ENCODE measurements at places on chromosomes 7 and 10.

DNA sequence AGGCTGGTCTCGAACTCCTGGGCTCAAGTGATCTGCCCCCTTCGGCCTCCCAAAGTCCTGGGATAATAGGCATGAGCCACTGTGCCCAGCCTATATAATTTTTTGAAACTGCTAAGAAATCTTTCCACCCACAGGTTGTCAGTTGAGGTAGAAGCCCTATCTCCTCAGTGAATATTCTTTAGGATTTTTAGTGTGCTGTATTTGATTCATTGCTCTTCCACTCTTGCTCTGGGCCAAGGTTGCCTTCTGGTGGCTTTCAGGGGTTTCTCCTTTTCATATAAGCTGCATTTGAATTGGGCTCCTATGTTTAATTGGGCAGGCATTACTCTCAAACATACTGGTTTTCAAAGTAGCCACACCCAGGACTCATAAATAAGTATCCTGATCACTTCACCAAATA is 931.2 kb downstream of the GATA3 start:
- DNase-seq: no peak

- DNase-seq: no peak
Measured at GRCh38 chr7:18861514-18862118, 255.8 kb downstream of the TWIST1 start.

DNA sequence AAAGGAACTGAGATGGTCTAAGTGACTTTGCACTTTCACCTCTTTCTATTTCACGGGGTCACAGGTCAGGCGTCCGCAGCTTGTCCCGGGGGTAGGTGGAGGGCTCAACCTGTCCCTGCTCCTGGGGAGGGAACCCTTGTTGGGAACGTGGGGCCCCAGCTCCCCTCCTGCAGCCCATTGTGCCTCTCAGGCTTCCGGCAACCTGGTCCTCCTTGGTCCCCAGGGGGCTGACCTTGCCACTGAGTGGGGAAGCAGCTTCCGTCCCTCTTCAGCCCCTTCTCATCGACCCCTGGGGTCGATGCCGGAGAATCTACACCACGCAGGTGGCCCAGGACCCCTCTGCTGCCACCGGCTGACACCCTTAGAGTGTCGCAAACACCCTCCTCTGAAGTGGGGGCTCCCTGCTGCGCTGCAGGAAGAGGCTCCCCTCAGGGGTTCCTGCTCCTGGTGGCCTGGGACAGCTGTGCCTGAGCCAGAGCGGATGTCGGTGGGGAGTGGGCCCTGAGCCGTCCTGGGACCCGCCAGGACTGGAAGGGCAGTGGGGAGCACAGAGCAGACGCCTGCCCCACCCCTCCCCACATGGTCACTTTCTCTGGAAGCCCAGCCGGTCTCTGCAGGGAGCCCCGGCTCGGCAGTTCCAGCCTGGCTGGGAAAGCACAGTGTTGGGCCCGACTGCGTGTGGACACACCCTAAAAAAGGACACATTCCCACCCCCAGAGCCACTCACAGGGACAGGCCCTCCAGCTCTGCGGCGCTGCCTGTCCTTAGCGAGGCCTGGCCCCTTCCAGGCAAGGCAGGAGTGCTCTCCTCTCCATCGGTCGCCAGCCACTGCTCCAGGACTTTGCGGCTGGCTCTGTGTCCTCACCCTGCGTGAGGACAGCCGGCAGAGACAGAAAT is 357.5 kb upstream of the SHH start:
- no peak for DNase-seq

DNA sequence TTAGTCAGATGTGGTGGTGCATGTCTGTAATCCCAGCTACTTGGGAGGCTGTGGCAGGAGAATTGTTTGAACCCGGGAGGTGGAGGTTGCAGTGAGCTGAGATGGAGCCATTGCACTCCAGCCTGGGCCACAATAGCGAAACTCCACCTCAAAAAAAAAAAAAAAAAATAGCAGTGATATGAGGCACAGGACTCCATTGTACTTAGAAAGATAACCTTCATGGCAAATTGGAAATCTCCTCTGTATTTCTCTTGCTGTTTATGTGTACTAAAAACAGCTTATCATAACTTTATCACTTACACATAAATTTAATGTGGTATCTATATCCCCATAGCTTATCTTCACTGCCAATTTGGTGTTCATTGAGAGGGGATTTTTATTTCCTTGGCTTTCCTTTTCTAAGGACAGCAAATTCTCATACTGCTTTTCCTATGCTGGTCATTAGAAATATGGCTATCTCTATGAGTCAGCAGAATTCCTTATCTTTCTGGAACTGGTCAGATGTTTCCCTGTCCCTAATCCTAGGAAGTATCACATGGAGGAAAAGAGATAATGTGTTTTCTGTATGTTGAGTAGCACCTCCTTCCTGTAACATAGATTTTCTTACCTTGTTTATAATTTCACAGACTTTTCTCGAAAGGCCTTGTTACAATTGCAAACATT is 40.6 kb upstream of the ZEB1 start:
- no peak for DNase-seq

DNA sequence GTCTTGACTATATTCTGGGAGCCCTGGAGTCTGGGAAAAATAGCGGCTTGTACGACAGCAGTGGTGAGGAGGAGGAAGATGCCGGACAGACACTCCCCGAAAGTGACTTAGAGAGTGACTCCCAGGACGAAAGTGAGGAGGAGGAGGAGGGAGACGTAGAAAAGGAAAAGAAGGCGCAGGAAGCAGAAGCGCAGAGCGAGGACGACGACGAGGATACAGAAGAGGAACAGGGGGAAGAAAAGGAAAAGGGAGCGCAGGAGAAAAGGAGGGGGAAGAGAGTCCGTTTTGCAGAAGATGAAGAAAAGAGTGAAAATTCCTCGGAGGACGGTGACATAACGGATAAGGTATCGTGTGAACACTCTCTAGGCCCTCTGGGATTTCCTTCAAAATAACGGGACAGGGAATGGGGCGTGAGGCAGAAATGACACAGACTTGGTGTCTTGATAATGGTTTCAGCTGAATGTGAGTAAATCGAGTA is 908 bp downstream of the NOM1 start:
- DNase-seq: no peak

- no peak for DNase-seq
Measured at GRCh38 chr7:140568021-140568813, 72.4 kb downstream of the DENND2A start.

GRCh38 chr7:2204446-2204845 is 28.3 kb downstream of the MAD1L1 start:
- DNase-seq: no peak

DNA sequence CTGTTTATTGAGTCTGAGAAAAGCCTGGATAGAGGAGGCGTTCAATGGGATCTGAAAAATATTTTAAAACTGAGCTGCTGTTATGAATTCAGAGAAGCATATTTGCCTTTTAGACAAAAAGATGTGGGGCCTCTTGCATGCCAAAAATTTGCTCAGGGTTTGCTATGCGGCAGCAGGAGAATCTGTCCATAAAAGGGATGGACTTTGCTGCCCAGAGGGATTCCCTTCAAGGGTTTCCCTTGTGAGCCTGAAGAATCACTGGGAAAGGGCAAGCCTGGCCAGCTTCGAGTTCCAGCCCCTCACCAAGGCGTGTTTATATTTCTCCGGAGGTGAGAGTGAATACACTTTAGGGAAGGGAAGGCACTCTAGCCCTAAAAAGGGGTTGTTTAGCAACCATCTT is 55.5 kb upstream of the CALD1 start:
- DNase-seq: no peak

GRCh38 chr7:2612445-2613097 is 19.2 kb upstream of the TTYH3 start:
- DNase-seq: no peak

DNA sequence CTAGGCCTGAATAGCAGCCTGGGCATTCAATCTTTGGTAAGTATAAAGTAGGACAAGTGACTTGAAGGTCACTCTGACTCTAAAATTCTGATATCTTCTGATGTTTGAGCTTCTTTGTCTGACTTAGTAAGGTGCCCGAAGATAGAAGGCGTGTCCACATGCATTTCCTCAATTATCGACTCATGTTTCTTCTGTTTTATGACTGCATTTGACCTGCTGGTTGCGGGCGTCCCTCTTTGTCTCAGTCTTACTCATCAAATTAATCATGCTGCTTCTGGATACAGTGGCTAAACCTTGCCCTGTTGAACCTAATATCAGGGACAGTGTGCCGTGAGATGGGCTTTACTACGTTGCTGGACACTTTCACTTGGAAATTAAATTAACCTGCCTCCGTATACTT is 534.1 kb downstream of the SDK1 start:
- DNase-seq: no peak

GRCh38 chr10:29783201-29783947 is 148.6 kb upstream of the SVIL start:
- no peak for DNase-seq

DNA sequence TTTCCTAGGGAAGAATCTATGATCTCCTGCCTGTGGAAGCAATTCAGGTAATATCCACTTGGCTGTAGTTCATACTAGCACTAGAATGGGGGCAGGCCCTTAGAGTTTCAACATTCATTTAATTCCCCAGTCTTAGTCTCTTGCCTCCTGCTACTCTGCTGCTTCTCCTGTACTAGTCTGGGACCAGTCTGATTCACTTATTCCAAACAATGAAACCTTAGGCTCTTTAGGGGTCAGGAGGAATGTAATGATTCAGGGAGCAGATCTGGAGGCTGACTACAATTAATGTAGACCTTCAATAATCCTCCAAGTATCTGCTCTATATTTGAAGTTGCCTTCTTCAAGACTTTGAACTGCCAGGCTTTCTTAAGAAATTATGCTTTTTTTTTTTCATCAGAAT is 101.8 kb downstream of the GNAT3 start:
- DNase-seq: no peak

DNA sequence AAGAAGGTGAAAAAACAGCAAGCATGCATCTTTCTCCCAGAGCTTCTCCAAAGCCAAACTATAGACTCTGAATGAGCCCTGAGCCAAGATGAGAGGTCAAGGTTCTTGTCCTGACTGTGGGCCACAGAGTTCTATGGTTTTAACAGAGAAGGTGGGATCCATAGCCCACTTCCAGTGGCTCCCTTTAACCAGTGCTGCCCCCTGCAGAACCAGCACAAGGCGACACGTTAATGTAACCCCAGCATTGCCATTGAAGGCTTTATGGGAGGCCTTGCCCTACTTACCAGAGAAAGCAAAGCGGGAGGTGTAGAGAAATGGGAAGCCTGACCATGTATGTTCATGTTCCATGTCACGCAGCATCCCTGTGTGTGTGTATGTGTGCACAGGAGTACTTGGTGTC is 243.6 kb downstream of the PRPF18 start:
- DNase-seq: no peak
